ENCODE measurements at places on chromosomes 1 and 21.
A peak's percentile ranks its signal among the peaks of the same experiment; 100 is the strongest.

- DNase-seq: no peak
These were observed 41.8 kb downstream of the SGIP1 start for GRCh38 chr1:66575739-66576138.

GRCh38 chr1:70264839-70265238 is 43.7 kb downstream of the SRSF11 start:
- DNase-seq: peak; percentile 5

GRCh38 chr1:201282216-201282615 is 1.1 kb upstream of the PKP1 start:
- no peak for DNase-seq

DNA sequence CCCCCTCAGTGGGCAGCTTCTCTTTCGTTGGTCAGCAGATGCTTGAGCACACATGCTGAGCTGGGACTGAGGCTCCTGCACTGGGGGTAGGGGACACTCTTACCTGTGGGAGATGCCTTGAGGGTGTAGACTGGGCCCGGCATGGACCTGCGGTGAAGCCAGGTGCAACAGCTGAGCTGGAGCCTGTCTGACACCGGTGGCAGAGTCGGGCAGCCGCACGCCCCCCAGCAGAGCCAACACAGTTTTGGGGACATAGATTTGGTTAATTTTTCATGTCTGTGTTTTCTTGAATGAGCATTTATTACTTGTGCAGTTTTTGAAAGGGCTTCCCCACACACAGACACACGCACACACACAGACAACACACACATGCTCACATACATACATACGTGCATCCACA is 5.9 kb upstream of the HES5 start:
- no peak for DNase-seq

DNA sequence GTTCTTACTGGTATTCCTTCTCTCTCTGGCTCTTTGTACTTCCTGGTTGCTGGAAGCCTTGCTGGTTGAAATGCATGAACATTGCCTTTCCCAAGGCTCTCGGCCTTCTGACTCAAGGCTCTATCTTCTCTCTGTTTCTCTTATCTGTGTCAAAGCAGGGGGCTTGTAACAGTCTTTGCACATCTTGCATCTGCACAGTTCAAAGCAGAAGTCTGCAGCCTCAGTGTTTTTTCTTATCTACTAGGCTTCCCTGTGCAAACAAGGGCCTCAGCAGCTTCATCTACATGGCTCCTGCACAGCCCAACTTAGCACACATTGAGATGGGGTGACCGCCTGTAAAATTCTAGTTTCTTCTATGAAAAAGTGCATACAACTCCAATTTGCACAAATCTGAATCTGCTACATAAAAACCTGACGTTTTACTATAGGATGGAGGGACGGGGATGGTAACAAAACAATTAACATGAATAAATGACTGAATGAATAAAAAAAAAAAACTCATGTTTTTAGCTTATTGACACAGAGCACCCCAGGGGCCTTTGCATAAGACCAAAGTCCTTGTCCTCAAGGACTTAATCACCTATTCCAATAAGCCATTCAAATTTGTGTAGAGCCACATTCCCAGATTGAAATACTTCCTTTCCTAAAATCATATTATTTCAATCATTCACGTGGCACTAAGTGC is 458.3 kb downstream of the LMO4 start:
- no peak for DNase-seq

DNA sequence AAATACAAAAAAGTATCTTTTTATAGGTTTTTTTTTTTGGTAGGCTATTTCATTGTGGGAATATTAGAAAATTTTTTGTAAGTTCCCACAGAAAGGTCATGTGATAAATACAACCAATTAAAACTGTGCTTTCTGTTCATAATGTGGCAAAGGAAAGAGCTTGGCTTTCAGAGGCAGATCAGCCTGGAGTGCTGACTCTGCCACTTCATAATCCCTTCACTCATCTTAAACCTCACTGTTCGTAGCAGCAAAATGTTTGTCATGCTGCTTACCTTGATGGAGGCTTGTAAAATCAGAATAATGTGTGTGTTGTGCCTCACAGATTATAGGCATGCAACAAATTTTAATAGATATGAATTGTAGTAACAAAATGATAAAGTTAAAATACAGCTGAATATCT is 176.8 kb downstream of the ZP4 start:
- DNase-seq: no peak

DNA sequence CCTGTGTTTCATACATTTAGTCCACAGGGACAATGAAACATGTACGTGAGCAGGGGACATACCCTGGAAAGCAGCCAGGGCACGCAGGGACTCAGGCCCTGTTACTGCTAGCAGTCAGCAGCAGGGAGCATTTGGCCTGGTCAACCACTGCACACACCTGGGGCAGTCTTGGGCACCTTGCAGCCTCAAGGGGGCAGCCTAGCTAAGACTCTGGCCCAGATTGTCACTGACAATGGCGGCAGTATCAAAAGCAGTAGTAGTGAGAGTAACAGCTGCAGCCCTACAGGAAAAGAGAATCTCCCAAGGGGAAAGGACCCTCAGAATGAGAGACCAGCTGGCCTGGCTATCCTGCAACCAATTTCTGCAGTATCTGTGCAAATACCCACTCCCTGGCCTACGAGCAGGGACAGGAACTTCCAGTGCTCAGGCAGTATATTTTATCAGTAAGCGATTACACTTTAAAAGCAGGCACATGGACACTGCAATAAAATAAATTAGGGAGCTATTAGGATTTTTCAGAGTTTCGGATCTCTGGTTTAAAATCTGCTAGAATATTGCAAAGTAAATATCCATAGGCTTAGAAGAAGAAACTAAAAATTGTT is 475.6 kb downstream of the LTN1 start:
- DNase-seq: peak; percentile 90

GRCh38 chr1:20962576-20963258 is 175.6 kb upstream of the HP1BP3 start:
- DNase-seq: no peak

DNA sequence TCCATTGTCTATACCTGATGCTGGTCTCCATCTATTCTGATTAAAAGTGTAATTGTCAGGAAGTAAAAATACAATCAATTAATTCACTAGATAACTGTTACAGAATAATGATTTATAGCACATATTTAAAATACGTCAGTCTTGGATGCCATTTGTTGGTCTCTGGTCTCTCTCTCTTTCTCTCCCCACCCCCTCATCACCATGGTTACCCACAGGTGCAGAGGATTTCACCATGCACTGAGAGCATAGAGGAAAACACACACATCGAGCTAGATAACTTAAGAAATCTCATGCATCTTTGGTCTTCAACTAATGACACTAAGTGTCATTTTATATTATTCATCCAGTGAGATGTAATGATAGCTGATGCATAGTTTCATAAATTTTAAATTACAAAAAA is 33.4 kb downstream of the LRRC53 start:
- no peak for DNase-seq

DNA sequence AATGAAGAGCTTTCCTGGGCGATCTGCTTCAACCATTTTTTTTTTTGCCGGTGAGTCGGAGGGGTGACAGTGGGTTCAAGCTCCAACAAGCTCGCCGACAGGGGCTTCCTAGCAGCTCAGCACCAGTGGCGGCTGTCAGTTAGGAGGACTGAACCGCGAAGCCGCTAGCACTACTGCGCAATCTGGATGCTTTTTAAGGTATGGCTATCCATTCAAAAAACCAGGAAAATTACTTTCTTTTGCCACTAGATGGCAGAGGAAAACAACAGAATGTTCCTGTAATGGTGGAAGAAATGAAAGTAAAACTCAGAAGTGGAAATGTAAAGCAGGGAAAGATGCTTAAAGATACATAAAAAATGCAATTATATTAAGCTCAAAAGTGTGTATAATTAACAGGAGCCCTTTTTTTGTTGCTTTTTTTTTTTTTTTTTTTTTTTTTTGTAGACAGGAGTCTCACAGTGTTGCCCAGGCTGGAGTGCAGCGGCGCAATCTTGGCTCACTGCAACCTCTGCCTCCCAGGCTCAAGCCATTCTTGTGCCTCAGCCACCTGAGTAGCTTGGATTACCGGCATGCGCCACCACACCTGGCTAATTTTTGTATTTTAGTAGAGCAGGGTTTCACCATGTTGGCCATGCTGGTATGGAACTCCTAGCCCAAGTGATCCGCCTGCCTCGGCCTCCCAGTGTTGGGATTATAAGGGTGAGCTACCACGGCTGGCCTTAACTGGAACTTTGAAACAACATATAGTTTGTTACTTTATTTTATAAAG is 8.5 kb downstream of the KYAT3 start:
- DNase-seq: peak; percentile 48

DNA sequence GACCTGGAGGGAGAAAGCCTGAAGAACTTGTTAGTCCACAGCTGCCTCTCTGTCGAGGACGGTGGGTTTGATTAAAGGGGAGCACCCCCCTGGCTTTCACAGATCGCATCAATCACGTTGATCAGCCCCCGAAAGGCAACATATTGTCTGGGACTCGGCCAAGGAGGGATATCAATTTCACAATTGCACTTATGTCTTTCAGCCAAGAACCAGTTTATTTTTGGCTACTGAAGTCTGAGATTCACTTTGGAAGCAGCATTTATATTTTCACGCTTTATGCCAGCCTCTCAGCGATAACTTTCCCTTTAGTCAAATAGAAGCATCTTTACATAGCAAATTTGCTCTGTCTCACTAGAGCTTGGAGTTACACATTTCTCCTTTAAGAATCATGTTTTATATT is 253.2 kb upstream of the RRP15 start:
- peak; percentile 18 for DNase-seq

DNA sequence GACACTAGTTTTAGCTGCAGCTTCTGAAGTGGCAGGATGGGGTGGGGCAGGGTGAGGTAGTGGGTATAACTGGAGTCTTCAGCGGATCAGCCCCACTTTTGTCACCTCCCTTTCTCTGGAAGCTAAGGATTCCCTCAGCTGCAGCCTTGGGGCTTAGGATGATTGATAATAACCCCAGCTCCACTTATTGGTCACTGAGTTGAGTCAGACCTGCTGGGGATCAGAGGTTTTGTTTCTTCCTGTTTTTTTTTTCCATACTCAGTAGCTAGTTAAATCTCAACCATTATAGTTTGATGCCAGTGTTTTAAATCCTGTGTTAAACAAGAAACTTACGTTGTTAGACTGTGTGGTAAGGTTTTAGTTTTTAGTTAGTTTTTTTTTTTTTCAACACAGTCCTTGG is 57.2 kb downstream of the LAMC1 start:
- no peak for DNase-seq

DNA sequence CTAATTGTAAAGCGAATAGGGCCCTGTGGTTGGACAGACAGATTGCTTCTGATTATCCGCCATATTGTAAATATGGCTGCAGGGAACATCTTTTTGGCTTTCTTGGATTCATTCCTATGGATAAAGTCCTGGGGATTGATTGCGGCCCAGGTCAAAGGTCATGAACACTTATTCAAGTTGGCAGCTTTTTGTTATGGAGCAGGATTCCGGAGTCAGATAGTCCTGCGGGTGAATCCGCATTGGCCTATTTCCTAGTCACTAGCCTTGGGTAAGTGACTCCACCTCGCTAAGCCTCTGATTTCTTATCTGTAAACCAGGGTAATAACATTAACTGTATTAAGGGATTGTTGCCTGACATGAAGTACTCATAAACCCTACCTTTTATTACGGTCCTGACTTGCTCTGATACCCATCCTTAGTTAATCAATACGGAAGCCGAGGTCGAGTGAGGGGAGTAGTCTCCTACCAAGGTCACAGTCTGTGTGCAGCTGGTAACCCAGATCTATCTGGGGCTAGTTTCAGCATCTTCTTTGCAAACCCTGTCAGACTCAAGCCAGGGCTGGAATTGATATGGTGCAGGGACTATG is 31.7 kb downstream of the EDN2 start:
- DNase-seq: no peak

DNA sequence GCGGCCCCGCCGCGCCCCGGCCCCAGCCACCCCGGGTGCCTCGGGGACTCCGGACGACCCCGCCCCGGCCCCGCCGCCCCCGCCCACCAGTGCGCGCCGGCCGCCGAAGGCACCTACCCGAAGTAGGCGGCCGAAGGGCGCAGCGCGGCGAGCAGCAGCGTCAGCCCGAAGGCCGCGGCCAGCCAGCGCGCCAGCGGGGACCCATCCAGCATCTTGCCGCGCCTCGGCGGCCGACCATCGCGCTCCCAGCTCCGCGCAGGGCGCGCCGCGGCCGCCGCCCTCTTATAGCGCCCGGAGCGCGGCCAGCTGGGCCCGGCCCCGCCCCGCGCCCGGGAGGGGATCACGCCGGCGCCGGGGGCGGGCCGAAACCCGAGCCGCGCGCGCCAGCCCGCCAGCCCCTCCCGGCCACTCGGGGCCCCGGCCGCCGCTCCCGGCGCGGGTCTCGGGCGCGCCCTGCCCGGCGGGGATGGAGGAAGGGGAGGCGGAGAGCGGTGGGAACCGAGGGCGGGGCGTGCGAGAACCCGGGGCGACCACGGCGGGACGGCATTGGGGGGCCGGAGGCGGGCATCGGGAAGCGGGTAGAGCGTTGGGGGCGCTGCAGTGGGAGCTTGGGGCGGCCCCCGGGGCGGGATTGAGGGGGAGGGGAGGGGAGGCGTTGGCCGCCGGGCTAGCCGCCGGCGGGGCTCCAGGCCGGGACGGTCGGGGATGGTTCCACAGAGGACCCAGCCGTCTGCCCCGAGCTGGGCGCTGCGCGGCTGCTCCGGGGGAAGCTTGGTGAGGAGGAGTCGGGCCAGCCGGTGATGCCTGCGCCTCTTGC is at the start of gene WNT9A:
Gene WNT9A (minus strand): TSS at position 257 of the 817 bp plus-strand sequence. CDS start 45 bp downstream, at position 212.
- DNase-seq: peak; percentile 94

Measured in neural progenitor cell (in vitro differentiated cells).